Activated B cell treated with CpG ODN at 0.5 μM for 24 hours (primary cell): ENCODE measurements at places on chromosomes 11 and 22. TPM values are rescaled to one million over a fixed set of nuclear protein-coding genes. Genes with fewer than 3 reads are reported as not detected.

GRCh38 chr11:20131788-20132666 lies 28.2 kb downstream of the DBX1 start:
- H3K36me3 ChIP-seq = no peaks in the 10 kb centered on the region
- H3K4me3 ChIP-seq = peak overlapping the region; percentile 61
- H3K27ac ChIP-seq = no peak overlapping the region
- no peak for DNase-seq
- peaks cover 27% of the 10 kb centered on the region for H3K27me3 ChIP-seq

NLRP14 gene
- total RNA-seq = 0.11 and 0.12 TPM in 2 replicates

GRCh38 chr11:116529271-116529670 lies 243.5 kb downstream of the BUD13 start:
- no peaks in the 10 kb centered on the region for H3K36me3 ChIP-seq
- no peak overlapping the region for H3K4me3 ChIP-seq
- H3K27ac ChIP-seq = no peak overlapping the region
- DNase-seq = no peak
- H3K4me1 ChIP-seq = no peaks in the 10 kb centered on the region

GRCh38 chr11:3827434-3828186 lies 13.1 kb downstream of the RHOG start:
- H3K36me3 ChIP-seq = peaks cover 67% of the 10 kb centered on the region
- DNase-seq = no peak
- peaks cover 50% of the 10 kb centered on the region for H3K4me1 ChIP-seq
- H3K4me3 ChIP-seq = no peak overlapping the region
- peak overlapping the region; percentile 43 for H3K27ac ChIP-seq
- H3K27me3 ChIP-seq = no peaks in the 10 kb centered on the region

- H3K36me3 ChIP-seq = no peaks in the 10 kb centered on the region
- no peak overlapping the region for H3K4me3 ChIP-seq
- no peaks in the 10 kb centered on the region for H3K27me3 ChIP-seq
- H3K27ac ChIP-seq = no peak overlapping the region
- H3K4me1 ChIP-seq = no peaks in the 10 kb centered on the region
- no peak for DNase-seq
Measured at GRCh38 chr11:113644605-113645004, 61.5 kb downstream of the TMPRSS5 start.

- no peak overlapping the region for H3K4me3 ChIP-seq
- no peak for DNase-seq
- no peaks in the 10 kb centered on the region for H3K36me3 ChIP-seq
- no peaks in the 10 kb centered on the region for H3K27me3 ChIP-seq
Measured at GRCh38 chr11:105220121-105220520, 80.6 kb upstream of the CARD18 start.

OSBP2 gene
- total RNA-seq = 0.35 and 0.56 TPM in 2 replicates

DNA sequence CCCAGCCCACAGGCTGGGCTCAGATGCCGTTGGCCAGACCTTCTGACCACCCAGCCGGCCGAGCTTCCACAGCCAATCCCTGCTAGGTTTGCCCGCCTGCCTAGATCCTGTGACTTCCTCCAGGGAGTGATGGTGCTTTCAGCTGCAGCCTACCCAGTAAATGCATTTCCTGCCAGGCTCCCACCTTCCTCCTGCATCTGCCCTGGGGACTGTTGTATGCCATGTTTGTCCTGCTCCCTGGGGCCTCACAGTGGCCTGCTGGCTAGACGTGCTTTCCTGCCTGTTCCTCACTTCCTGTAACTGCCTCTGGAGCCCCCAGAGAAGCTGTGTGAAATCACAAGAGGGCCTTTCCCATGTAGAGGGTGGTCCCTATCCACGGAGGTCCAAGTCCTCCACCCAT lies 86.2 kb downstream of the GALNT18 start:
- H3K4me3 ChIP-seq = no peak overlapping the region
- H3K36me3 ChIP-seq = no peaks in the 10 kb centered on the region
- H3K27ac ChIP-seq = no peak overlapping the region
- H3K27me3 ChIP-seq = no peaks in the 10 kb centered on the region

AIFM3 gene
- total RNA-seq = 0.86 and 1.3 TPM in 2 replicates

DNA sequence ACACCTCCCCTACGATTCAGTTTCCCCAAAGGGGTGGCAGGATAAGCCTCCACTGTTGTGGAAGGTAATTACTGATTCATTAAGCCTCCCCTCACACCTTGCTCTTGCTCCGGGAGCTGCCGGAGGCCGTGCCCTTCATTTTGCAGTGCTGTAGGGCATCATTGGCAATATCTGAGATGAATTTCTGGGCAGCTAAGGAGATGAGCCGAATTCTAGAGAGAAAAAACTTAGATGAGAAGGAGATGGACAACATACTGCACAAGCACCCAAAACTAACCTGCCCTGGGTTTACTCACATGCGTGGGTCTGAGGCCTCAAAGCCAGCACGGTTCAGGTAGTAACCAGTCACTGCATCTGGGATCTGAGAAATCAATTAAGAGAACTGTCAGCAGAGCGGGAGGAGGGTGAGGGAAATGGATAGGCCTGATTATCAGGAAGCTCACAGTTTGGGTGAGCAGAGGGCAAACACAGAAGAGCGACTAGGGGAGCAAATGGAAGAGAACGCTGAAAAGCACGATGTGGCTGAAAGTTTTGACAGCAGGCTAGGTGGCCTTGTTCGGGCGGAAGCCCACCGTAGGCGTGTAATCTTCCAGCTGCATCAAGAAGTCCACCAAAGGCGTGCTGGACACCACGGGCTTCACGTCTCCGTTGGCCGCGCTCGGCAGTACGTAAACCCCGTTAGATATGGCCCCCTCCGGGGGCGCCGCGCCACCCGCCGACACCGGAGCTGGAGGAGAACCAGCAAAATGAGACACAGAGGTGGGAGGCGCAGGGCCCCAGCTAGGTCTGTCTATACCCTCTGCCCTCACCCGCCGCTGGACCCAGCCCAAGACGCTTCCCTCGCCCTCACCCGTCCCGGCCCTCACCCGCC lies 689 bp downstream of the TAF10 start:
- H3K4me3 ChIP-seq = peak overlapping the region; percentile 85
- DNase-seq = peak; percentile 10
- no peaks in the 10 kb centered on the region for H3K27me3 ChIP-seq
- peaks cover 45% of the 10 kb centered on the region for H3K36me3 ChIP-seq

DNA sequence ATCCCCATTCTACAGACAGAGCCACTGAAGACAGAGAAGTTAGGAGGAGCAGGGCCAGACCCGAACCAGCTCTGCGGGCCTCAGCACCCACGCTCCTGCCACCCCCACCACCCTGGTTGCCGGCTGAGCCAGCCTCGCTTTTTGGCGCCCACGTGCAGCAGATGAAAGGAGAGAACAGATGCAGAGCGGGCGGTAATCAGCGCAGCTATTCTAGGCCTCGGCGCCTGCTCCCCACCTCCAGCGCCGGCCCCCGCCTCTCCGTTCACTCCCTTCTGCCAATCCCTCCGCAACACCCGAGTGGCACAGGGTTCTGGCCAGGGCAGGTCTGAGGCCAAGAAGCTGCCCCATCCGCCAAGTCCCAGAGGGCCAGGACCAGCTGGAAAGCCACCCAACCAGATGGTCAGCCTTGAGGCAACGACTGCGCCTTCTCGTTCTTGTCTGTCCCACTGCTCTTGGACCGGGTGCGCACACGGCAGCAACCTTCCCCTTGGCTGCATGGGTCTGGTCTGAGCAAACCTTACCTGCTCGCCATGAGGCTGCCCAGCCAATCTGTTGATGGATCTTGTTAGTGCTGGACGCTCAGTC lies 16.8 kb downstream of the DNAL4 start:
- no peaks in the 10 kb centered on the region for H3K27me3 ChIP-seq
- H3K27ac ChIP-seq = no peak overlapping the region
- no peak for DNase-seq
- H3K4me1 ChIP-seq = no peaks in the 10 kb centered on the region

- DNase-seq = no peak
- H3K36me3 ChIP-seq = peaks cover 48% of the 10 kb centered on the region
- no peak overlapping the region for H3K27ac ChIP-seq
- H3K4me1 ChIP-seq = peaks cover 73% of the 10 kb centered on the region
Measured at GRCh38 chr11:63867511-63867910, 28.6 kb downstream of the MARK2 start.
